ENCODE measurements at places on chromosomes 12 and 14. TPM values are rescaled to one million over a fixed set of nuclear protein-coding genes. Genes with fewer than 3 reads are reported as not detected.
A peak's percentile ranks its signal among the peaks of the same experiment; 100 is the strongest.

GRCh38 chr12:124548854-124549378, 18.5 kb downstream of the NCOR2 start:
- peak; percentile 77 for DNase-seq

GRCh38 chr12:62251609-62251958, 8.6 kb upstream of the USP15 start:
- no peak for DNase-seq

DNA sequence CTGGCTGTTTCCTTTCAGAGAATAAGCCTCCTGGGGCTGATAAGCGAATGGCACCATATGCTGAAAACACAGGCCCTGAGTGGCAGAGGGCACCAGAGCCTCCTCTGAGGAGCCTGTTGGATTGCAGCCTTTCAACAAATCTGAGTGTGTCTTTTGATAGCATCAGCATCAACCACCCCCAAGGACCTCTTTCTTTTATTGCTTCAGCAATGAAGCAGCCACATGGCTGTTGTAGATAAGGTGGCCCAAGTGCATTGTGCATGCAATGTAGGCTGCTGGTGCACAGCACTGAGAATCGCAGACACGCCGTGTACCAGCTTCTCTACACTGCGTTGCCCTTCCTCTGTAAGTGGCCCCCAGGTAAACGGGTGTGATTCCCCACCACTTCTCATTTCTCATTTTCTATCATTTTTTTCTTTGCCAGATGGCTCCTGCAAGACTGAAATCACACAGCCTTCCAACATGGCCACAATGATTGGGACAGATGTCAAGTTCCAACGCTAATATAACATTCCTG, 191.7 kb downstream of the DAD1 start:
- DNase-seq = no peak

DNA sequence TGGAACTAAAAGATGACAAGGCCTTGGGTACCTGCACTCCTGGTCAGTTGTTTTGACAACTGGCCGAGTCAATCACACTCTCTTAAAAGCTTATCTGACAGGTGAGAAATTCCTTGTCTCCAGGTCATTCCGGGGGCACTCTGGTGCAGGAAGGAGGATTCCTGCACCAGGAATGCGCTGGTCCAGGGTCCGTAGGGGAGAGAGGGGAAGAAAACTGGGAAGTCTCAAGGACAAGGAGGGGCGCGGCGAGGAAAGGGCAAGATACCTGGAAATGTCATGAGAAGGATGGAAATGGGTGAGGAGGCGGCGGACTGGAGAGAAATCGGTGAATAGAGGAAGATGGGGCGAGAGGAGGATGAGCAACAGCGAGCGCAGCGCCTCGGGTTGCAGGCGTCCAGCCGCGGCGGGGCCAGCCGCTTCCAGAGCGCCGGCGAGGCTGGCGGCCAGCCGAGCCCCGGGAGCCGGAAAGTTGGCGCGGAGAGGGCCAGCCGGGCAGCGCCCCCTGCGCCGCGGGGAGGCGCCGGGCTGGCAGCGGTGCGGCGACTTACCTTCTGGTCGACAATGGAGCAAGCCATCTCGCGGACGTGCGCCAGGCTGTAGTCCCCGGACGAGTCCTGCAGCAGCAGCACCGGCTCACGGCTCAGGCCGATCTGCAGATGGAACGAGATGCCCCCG, 809 bp downstream of the PRKD1 start:
- DNase-seq = peak; percentile 65

GRCh38 chr12:132325733-132326130, 3.7 kb downstream of the GALNT9 start:
- peak; percentile 78 for DNase-seq

DNA sequence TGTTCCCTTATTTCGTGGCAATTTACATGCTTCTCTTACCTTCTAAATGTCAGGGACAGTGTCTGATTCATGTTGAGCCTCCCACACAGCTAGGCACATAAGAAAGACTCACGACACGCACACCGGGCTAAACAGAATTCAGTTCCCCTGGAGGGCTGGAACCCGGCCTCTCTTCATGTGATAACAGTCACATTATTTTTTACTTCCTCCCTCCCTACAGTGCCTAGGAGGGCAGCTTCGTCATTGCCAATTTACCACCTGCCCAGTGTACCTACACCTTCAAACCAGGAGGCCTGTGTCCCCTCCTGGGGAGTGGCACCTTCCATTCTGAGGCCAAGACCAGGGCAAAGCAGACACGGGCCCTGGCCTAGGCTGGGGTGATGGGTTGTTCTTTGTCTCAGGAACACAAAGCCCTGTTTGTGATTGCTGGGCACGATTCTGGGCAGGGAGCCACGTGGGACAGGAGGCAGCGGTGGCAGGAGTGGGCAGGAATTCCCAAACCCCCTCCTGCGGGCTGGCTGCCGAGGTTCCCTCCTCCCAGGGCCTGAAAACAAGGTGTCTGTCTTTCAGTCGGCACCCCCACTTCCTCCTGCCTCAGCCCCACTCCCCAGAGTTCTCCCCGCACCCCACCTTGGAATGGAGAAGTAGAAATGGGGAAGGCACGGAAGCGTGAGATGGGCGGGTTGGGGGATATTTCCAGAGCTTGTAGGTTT, 6.8 kb upstream of the RASAL1 start:
- DNase-seq = peak; percentile 51

- no peak for DNase-seq
Measured at GRCh38 chr12:103505371-103506236, 9.8 kb upstream of the C12orf42 start.

DNA sequence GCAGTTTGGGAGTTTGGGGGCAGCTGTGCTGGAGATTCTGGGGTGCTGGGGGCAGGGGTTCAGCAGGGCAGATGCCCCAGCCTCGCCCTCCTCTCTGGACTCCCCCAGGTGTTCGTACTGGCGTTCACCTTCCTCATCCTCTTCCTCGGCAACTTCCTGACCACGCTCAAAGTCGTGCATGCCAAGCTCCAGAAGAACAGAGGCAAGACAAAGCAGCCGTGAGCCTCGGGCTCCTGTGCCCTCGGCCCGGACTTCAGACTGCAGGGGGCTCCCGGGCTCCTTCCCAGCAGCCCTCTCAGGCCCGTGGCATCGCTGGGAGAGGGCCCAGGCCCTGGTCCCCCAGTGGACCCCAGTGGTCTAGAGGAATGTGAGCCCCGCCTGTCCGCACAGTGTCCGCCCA, 18.0 kb downstream of the RHOF start:
- DNase-seq = peak; percentile 64

- no peak for DNase-seq
Measured at GRCh38 chr12:107306141-107306659, 212.9 kb upstream of the CRY1 start.

DNA sequence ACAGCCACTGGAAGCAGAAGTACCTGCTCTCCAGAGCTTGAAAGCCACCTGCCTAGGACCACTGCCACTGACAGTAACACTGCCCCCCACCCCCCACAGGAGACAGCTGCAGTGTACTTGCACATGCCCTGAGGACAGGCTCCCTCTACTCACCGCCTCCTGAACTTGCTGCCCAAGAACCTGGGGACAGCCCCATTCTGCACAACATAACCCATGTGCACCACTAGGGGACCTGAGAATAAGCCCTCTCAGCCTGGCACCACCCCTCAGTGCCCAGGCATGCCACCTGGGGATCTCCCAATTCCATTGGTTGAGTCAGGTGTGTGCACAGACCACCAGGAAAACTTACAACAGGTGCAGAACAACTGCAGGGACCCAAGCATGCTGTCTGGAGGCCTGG, 67.1 kb upstream of the KIF21A start:
- no peak for DNase-seq

DNA sequence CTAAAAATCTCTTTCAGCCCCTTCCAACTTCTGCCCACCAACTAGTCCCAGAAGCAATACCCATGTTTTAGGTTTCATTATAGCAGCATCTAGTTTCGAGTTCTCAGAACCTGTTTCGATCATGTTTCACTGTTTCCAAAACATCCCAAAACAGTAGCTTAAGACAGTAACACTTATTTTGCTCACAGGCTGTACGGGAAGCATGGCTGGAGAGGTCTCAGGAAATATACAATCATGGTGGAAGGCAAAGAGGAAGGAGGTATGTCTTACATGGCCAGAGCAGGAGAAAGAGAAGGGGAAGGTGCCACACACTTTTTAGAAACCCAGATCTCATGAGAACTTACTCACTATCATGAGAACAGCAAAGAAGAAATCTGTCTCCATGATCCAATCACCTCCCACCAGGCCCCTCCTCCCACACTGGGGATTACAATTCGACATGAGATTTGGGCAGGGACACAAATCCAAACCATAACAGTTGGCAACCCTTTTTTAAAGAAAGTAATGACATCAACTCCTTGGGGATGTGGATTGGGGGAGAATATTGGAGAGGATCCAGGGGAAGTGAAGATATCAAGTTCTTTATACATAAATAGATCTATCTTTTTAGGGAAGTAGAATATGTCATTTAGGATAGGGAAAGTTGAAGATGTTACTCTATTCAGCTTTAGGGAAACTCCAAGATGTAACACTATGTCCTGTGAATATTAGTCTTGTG, 269.9 kb upstream of the PLEKHG7 start:
- no peak for DNase-seq

- DNase-seq = no peak
Measured at GRCh38 chr12:105804591-105805265, 334.0 kb downstream of the NUAK1 start.

DNA sequence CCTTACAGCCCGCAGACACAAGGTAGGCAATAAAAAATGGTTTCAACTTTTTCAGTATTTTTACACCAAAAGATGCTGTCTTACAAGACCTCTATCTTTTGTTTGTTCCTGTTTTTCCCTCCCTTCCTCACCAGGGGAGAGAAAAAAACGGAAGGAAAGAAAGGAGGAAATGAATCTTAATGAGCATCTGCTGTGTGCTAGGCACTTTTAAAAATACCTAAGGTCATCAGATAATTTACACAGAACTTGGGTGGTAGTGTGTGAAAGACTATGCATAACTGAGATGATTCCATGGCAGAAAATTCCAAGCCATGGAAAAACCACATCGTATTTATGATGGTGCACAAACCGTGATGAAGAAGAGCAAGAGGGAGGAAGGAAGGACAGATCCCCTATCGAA, 121.2 kb downstream of the DIP2B start:
- no peak for DNase-seq

DNA sequence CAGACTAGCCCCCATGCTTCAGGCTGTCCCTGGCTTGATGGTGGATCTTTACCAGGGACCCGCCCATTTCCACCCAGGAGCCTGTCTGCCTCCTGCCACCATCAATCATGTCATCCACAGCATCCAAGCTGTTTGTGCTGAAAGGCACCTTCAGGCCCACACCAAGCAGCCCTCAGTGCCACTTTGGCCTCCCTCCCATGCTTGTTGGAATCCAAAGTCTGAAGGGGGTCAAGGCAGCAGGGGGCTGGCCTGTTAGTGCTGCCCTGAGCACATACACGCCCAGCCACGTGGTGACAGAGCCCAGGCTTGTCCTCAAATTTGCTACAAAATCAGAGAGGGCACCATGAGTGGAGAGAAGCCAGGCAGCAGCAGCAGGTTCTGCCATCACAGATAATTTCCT, 1146.8 kb downstream of the FSCB start:
- DNase-seq = no peak

DNA sequence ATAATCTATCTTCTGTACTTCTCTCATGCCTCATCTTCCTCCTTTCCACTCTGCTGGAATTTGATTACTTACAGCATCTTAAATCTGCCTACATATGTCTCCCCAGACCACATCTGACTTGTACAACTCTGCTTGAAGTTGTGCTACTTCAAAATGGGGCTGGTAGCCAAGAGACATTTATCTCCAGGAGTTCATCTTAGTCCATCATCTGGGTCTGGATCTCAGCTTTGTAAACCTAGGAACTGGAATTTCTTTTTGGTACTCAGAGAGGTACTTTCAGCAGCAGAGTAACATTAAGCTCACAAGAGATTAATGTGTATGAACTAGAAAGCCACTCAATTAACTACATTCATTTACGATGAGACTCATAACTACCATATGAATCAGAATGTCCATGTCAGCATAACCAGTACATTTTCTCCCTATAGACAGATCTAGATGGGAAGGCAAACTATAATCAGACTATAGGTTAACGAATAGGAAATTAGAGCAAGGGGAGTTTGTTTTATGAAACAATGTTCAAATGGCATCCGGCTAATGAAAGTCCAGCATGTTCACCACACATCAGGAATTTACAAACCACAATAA, 178.8 kb downstream of the CEP128 start:
- no peak for DNase-seq

Gene TAS2R13
- total RNA-seq = 0.99 TPM

Gene PTPRR
- total RNA-seq = 1.4 TPM

Gene SLC4A8
- 3.9 TPM for total RNA-seq

Gene TMEM179
- 0.73 TPM for total RNA-seq

Gene PTPN6
- total RNA-seq = 74.6 TPM
